Thoracic aorta (tissue), 2 donors: ENCODE measurements at places on chromosomes 3 and 15.

DNA sequence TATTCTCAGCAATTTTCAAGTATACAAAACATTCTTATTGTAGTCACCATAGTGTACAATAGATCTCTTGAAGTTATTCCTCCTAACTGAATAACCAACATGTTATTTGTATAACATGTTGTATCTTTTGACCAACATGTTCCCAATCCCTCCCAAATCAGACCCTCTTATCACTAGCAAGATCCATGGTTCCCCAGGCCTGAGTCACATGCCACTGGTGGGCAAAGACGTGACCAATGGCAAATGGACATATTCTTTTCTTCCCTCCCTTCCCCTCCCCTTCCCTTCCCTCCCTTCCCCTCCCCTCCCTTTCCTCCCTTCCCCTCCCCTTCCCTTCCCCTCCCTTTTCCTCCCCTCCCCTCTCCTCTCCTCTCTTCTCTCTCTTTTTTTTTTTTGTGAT lies 45.4 kb downstream of the AMOTL2 start:
- DNase-seq, result no peak

GRCh38 chr15:36671017-36671416 lies 91.6 kb downstream of the CDIN1 start:
- DNase-seq, result no peak

GRCh38 chr15:70494517-70494851 lies 268.9 kb downstream of the UACA start:
- no peak for DNase-seq

GRCh38 chr3:193901007-193901406 lies 234.9 kb upstream of the HES1 start:
- DNase-seq, result no peak

GRCh38 chr3:69692761-69693160 lies 46.5 kb upstream of the MITF start:
- no peak for DNase-seq

DNA sequence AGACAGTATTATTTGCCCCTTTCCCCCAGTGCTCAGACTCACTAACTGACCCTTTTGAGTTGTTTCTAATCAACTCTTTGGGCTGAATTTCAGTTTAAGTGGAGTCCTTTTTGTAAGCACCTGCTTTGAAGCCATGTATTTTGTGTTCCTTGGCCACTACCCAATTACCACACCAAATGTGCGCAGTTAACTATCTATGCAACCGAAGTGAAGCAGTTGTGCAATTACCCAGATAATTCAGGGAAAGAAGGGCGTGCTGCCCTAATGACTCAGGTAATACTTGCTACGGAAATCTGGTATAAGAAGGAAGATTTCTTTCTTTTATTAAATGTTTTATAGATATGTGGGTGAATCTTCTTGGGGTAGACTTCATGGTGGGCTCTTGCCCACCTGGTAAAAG lies 371.9 kb upstream of the TBL1XR1 start:
- no peak for DNase-seq

DNA sequence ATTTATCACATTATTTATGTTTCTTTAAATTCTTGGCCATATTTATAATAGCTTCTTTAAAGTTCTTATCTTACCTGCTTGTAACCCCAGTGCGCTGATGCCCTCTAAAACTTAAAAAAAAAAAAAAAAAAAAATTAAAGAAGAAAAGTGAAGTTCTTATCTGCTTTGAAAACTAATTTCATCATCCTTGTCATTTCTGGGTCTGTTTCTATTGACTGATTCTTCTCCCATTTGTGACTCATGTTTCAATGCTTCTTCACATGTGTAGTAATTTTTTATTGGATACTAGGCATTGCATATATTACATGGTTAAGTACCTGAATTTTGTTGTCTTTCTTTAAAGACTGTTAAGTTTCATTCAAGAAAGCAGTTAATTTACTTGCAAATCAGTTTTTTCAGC lies 3.4 kb upstream of the SEC22A start:
- no peak for DNase-seq

- no peak for DNase-seq
Measured at GRCh38 chr3:134625462-134625861, 25.4 kb downstream of the KY start.

GRCh38 chr15:41648097-41648496 lies 12.1 kb upstream of the MGA start:
- no peak for DNase-seq

- no peak for DNase-seq
Measured at GRCh38 chr3:1531981-1532380, 439.2 kb downstream of the CNTN6 start.

DNA sequence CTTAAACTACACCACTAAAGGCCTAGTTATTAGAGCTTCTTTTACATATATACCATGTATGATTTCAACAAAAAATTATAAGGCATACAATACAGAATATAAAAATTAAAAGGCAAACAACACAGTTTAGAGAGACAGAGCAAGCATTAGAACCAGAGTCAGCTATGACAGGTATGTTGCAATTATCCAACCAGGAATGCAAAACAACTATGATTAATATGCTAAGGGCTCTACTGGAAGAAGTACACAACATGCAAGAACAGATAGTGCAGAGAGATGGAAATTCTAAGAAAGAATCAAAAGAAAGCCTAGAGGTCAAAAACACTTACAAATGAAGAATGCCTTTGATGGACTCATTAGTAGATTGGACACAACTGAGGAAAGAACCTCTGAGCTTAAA lies 39.6 kb downstream of the CCDC54 start:
- no peak for DNase-seq

GRCh38 chr3:150607267-150608065 lies 4.3 kb downstream of the SELENOT start:
- DNase-seq, result no peak

- DNase-seq, result no peak
Measured at GRCh38 chr15:90564590-90564989, 34.9 kb downstream of the CRTC3 start.

DNA sequence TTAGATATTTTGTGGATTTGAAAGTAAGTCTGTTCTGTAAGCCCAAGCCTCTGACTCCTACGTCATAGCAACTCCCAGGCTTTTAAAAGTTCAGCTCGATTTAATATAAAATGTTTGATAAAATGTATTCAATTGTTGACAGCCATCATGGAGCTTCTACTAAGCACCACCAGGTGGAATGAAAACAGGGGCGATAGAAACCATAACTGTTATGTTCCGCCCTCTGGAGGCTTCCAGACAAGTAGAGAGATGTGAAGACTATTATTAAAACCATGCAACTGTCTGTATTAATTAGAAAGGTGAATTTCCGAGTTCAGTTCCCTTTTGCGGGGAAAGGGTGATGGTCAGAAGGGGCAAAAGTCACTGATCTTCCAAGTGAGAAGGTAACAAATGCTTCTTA lies 292.2 kb downstream of the NR2F2 start:
- no peak for DNase-seq

GRCh38 chr3:27452368-27453090 lies 31.7 kb downstream of the SLC4A7 start:
- no peak for DNase-seq

DNA sequence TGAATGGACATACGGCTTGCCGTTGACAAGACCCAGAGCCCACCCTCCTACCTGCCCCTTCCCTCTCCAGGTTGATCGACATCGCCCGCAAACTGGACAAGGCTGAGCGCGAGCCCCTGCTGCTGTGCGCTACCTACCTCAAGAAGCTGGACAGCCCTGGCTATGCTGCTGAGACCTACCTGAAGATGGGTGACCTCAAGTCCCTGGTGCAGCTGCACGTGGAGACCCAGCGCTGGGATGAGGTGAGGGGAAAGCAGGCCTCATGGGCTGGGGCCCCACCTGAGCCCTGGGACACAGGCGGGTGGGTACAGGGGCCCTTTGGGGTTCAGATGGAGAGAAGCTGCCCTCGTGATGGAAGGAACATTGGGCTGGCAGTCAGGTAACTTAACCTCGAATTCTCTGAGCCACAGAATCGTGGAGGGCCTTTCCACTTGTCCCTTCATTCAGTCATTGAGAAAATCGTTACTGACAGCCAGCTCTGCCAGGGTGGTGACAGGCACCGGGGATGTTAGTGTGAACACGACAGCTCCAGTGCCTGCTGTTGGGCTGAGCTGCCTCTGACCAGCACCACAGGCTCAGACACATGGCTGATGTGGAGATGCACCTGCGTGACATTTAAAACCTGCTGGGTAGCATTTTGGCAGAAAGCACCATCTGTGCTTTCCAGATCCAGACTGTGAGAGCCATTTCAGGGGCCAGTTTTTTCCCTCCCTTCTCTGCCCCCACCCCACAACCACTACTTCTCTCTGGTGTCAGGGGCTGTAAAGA lies 25.6 kb upstream of the RHO start:
- no peak for DNase-seq

DNA sequence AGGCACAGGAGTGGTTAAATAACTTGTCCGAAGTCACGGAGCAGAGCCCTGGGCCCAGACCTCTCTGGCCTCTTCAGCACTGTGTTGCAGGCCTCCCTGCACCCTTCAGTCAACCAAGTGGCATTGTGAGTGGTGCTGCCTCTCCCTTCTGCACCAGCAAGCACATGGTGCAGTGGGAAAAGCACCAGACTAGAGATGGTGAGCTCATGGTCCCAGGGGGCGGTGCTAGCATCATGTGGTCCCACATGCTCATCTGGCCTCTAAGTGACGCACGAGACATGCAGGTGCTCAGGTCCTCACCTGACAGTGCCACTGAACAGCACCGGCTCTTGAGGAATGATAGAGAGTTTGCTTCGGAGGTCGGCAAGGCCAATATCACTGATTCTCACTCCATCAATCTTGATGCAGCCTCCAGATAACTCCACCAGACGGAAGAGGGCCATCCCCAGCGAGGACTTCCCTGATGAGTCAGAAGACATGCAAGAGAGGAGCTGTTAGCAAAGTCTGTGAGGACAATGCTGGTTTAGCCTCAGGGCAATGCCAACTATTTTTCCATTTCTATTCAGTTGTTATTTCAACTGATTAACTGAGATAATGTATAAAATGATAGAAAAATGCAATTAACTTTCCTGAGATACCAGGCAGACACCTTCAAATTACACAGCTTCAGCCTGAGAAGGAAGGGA lies 53.1 kb upstream of the PARL start:
- DNase-seq, result no peak

DNA sequence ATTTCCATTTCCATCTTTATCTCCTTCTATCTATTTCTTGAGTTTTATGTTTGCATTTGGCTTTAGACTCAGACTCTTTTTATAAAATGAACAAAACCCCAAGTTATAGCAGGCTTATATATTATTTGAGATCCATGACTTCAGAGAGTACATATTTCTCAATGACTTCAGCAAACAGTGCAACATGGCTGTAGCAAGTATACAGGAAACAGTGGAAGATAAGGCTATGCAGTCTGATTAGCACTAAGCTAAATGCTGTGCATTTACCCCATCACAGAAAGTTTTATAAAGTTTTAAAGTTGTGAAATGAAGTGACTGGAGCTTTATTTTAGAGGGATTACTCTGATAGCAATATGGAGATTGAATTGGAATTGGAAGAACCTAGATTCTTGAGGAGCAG lies 463.5 kb upstream of the TGFBR2 start:
- no peak for DNase-seq

DNA sequence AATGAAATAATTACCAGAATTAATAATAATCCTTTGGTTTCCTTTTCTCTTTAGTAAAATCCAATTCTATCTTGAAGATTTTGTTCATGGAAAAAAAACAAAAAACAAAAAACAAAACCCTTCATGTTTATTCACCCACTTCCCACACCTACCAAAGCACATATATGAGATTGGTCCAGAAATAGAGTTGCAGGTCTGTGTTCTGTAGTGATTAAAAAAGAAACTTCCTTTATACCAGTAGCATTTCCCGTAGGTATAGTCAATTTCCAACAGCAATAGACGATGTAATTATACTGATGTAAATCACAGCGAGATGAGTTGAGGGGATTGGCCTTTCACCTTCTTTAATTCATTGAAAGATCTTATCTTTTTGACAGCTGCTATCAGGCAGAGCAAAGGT lies 194.6 kb downstream of the SOX2 start:
- no peak for DNase-seq

GRCh38 chr3:6097556-6097955 lies 763.4 kb upstream of the GRM7 start:
- DNase-seq, result no peak

GRCh38 chr15:45320581-45321205 lies 57.7 kb downstream of the GATM start:
- no peak for DNase-seq

GRCh38 chr3:61560517-61561373 lies 626 bp upstream of the PTPRG start:
- peak; percentile 47 for DNase-seq
